ENCODE measurements at places on chromosomes 16 and 17.

DNA sequence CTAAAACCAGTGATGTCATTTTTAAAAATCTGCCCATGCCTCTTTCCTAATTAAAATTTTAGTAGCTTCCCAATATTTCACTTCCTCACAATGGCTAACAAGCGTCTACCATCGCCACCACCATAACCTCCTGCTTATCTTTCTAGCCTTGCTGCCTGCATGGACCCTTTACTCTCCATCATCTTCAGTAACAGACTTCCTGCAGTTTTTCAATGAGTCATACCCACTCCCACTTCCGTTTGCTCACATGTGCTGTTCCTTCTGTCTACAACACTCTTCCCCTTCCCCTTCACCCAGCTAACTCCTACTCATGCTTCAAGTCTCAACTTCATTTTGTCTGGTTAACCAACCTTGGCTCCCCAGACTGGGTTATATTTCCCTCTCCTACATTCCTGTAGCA is 12.8 kb upstream of the SKAP1 start:
- DNase-seq = no peak

GRCh38 chr16:2854700-2855309 is 3.2 kb downstream of the PRSS22 start:
- no peak for DNase-seq

GRCh38 chr16:50351116-50351515 is 17.7 kb downstream of the BRD7 start:
- DNase-seq = no peak

GRCh38 chr17:1966274-1967086 is 58.7 kb downstream of the RTN4RL1 start:
- DNase-seq = no peak

DNA sequence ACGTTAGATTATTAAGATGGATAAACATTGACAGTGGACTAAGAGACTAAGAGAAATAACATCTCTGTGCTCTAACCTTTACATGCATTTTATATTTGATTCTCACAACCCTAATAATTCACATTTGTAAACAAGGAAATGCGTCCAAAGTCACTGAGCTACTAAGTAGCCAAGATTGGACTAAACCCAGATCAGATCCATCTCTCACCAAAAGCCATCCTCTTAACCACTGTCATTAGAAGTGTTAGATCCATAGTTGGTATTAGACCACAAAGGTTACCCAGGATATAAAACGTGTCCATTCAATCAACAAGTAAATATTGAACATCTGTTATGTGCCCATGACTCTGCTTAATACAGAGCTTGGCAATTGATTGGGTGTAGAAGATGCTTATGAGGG is 5.2 kb downstream of the HSD17B2 start:
- DNase-seq = no peak
